BJ (cell line): ENCODE measurements at places on chromosomes 4 and X.
A peak's percentile ranks its signal among the peaks of the same experiment; 100 is the strongest.

GRCh38 chrX:41276661-41277506 lies 57.1 kb upstream of the DDX3X start:
- DNase-seq = no peak

GRCh38 chrX:40663078-40663740 lies 15.8 kb upstream of the CXorf38 start:
- no peak for DNase-seq

DNA sequence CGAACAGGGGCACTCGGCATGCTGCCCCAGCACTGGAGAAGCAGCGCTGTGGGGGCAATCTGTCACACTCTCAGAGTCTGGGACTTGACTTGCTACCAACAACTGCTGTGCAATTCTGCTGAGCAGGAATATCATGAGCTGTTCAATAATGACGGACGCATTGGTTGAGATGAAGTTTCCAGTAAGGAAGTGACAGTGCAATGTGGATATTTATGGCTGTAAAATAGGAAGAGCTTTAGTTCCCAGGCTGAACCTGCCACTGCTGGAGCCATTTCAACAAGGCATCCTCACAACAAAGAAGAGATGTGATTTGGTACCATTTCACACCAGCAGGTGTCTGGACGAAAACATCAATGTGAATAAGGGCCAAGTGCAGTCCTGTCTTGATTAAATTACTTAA lies 24.2 kb downstream of the CHST7 start:
- no peak for DNase-seq

GRCh38 chrX:102934624-102935023 lies 2.4 kb upstream of the RAB40AL start:
- DNase-seq = no peak

- no peak for DNase-seq
These were observed 19.3 kb upstream of the MSMO1 start for GRCh38 chr4:165308166-165308565.

DNA sequence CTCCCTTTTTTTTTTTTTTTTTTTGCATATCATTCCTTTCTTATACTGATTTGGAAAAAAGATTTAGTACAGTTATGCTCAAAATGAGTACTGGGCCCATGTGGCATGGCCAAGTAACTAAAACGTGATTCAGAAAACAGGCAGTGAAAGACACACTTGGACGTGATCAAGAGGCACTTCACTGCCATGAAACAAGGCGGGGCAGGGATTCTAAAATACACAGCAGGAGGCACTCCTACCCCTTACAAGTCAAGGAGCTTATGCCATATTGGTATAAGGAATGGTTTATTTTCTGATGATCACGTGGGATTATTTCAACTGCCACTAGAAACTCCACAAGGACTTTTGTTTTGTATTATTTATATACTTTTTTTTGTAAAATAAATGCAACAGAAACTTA lies 72.0 kb downstream of the CHST7 start:
- DNase-seq = no peak

GRCh38 chr4:159768016-159768415 lies 665.1 kb downstream of the RAPGEF2 start:
- peak; percentile 4 for DNase-seq

- DNase-seq = no peak
These were observed 8.7 kb upstream of the TIMM8A start for GRCh38 chrX:101357166-101357795.

- no peak for DNase-seq
These were observed 3.3 kb upstream of the PRSS12 start for GRCh38 chr4:118356111-118356510.

DNA sequence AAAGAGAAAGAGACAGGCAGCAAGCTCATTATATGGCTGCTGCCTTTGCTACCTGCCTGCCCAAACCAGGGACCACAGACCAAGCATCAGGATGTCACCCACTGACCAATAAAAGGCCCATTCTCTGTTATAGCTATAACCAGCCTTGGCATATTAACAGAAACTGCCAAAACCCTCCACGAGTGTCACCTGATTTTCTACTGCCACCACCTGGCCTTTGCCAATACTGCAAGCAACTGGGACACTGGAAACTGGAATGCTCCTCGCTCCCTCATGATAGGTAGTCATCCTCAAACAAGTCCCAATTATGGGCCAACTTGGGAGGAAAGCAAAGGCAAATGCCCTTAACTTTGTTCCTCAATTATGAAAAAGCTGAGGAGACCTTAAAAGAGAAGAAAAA lies 76.0 kb downstream of the SPIN4 start:
- no peak for DNase-seq

- no peak for DNase-seq
These were observed 1.3 kb downstream of the NEXMIF start for GRCh38 chrX:74923942-74924448.

- no peak for DNase-seq
These were observed 5.5 kb upstream of the HGFAC start for GRCh38 chr4:3436048-3436797.

- DNase-seq = no peak
These were observed 701 bp upstream of the BCOR start for GRCh38 chrX:40098264-40099054.

DNA sequence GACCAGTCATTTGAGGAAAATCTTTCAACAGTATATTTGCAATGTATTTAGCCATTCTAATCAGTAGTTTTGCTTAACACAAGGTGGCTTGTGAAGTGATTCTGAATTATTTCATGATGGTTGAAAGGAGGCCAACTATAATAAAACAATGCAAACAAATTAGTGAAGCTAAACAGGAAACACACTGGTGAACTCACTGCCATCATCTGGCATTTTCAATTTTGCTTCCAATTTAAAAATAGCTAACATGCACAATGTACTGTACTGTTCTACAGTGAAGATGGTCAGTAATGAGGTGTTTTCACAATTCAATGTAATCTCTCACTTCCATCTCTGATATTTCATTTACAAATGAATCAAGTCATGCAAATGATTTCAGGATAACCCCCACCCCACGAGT lies 31.1 kb downstream of the PGRMC2 start:
- DNase-seq = no peak

DNA sequence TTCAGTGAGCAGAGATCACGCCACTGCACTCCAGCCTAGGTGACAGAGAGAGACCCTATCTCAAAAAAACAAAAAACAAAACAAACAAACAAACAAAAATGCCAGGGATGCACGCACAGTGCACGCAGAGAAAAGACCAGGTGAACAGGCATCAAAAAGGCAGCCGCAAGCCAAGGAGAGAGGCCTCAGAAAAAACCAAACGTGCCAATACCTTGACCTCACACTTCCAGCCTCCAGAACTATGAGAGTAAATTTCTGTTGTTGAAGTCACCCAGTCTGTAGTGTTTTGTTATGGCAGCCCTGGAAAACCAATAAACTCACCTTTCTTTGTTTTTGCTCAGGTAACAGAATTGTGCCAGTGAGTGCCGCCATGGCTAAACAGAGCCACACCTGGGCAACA lies 66.0 kb downstream of the CHRNA9 start:
- no peak for DNase-seq

DNA sequence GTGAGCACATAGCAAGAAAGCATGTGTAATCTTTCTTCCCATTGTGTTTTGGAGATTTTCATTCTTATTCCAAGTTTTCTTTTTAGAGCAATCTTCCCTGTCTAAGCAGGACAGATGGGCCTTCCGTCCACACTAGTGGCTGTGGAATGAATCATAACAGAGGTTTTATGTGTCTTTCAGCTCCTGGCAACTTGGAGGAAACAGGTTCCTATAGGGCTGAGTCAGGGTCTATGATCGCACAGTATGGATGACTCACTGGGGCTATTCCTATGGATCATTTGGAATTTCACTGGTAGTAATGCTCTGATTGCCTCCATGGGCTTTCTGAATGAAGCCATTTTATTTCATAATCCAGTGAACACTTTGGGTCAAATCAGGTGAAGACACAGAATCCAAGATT lies 51.8 kb upstream of the CBLL2 start:
- no peak for DNase-seq

- DNase-seq = no peak
These were observed 37.3 kb downstream of the HPGD start for GRCh38 chr4:174485025-174485424.

GRCh38 chr4:23937173-23937572 lies 47.3 kb upstream of the PPARGC1A start:
- peak; percentile 31 for DNase-seq

DNA sequence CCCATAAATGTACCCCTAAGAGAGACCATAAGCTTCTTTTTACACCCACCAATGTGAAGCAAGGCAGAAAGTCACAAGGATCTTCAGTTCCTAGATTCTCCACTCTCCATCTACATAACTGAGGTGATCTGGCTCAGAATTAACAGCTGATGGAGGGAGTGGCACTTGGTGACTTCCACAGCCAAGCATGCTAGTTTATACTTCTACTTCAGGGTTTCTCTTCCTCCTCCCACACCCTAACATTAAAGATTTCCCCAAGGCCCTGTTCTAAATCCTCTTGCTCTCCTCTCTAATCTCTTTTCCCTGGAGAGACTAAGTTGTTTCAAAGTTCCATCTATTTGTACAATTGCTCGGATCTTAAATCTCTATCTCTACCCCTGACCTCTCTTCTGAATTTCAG lies 81.1 kb downstream of the MBNL3 start:
- DNase-seq = no peak

GRCh38 chr4:142813388-142813787 lies 32.7 kb downstream of the INPP4B start:
- no peak for DNase-seq

DNA sequence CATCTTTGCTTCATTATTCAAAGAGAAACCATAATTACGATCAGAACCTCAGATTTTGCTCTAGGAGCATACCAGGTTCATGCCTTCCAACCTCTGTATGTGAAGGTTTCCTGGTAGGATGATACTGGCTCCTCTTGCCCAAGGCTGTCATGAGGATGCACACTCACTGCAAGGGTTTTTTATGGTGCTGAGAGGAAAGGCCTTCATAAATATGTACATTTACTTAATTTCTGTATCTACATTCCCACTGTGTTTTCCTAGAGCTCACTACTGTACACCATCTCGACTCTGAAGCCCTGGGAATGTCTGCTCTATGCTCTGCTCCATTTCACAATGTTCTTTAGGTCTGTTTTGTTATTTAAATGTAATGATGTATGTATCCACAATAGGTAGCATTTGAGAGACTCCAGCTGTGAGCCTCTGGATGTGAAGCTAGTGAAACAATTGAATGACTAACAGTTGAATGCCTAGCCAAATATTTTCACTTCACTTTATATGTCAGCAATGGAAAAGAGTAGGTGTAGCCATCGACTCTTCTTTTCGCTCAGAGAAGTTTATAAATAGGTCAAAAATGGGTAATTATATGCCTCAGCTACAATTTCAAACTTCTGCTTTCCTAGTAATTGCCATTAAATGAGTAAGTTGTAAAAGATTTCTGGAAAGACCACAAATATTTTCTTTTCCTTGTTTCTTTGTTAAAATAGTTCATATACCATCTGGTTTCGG lies 228.0 kb downstream of the PALLD start:
- peak; percentile 59 for DNase-seq

- no peak for DNase-seq
These were observed 106.4 kb upstream of the NWD2 start for GRCh38 chr4:37138019-37138653.

- DNase-seq = no peak
These were observed 918.7 kb upstream of the POU3F4 start for GRCh38 chrX:82589410-82589809.

- DNase-seq = no peak
These were observed at the start of gene ZIC3 for GRCh38 chrX:137565921-137566745. Gene ZIC3, plus strand, starts transcription at chrX:137566127. Its CDS starts 565 bp downstream, at chrX:137566692.

- no peak for DNase-seq
These were observed 182.9 kb downstream of the COX18 start for GRCh38 chr4:72886602-72887001.

DNA sequence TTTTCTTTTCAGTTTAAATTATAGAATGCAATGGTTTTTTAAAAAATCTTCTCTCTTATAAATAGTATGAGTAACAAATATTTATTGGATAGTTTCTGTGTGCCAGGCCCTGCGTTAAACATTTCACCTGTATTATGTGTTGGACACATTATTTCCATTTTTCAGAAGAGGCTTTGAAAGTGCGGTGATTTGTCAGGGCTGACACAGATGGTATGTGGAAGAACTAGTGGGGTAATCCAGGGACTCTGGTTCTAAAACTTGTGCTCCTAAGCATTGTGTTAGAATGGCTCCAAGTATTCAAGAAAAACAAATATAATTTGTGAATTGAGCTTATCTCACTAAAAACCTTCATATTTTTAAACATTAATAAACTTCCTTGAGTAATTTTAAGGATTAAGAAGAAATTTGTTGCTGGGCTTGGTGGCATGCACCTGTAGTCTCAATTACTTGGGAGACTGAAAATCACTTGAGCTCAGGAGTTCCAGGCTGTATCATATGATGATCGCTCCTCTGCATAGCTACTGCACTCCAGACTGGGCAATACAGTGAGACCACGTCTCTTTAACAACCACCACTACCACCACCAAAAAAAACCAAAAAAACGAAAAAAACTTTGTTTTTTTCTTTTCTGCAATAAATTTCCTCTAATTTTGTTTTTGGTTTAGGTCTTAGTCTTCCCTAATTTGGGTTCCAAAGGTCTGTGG lies 40.0 kb downstream of the RAPGEF2 start:
- no peak for DNase-seq

DNA sequence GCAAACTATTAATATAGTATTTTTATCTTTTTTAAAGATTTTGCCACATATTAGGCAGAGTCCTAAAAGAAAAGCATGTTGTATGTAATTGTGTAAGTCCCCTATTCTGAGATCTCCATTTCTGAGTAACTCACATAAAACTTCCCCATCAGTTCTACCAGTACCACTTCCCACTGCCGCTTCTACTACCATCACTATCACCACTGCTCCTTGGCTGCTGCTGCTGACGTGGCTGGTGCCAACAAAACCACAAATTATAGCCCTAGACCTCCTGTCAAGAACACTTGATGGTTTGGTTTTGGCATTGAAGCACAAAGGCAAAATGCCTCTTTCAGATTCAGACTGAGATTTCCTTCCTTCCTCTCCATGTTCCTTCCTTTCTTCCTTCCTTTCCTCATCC lies 106.4 kb downstream of the MMRN1 start:
- DNase-seq = no peak

- no peak for DNase-seq
These were observed 32.2 kb downstream of the PSAPL1 start for GRCh38 chr4:7402526-7402925.

DNA sequence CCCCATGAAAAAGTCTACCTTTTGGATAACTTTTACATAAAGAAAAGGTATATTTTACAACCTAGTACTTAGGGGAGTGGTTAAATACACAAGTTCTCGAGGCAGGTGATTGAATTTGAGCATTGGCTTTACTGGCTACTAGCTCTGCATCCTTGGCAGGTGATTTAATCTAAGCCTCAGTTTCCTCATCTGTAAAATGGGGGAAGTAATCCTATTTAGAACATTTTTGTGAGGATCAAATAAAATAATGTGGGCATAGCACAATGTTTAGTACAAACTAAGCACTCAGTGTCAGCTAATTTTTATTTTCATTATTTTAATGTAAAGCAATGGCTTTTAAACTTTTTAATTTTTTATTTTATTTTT lies 102.9 kb downstream of the CEP135 start:
- no peak for DNase-seq

- no peak for DNase-seq
These were observed 7.3 kb upstream of the CLDN2 start for GRCh38 chrX:106912864-106913263.

- DNase-seq = peak; percentile 84
These were observed 52.8 kb downstream of the PDLIM5 start for GRCh38 chr4:94504545-94504944.
